Type B pancreatic cell (in vitro differentiated cells): ENCODE measurements at places on chromosomes 2 and 18.

GRCh38 chr18:57077005-57077765 lies 69.7 kb upstream of the BOD1L2 start:
- DNase-seq, result no peak

GRCh38 chr18:45084206-45084605 lies 403.5 kb downstream of the SETBP1 start:
- no peak for DNase-seq

GRCh38 chr2:62200291-62200841 lies 4.5 kb downstream of the B3GNT2 start:
- no peak for DNase-seq

DNA sequence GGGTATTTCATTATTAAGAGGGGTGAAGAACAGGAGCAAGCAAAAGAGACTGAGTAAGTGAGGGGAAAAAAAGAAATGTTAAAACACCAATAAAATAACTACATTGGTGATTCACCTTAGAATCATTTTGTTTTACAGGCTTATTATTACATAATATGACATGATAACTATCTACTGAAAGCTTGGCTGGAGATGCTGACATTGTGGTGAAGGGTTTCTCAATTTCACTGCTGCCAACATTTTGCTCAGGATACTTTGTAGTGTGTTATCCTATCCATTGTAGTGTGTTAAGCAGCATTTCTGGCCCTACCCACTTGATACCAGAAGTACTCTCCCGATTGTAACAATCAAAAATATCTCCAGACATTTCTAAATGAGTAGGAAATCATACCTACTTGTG lies 1564.6 kb upstream of the NXPH2 start:
- DNase-seq, result no peak

- DNase-seq, result no peak
These were observed 12.1 kb upstream of the ALLC start for GRCh38 chr2:3645745-3646389.

DNA sequence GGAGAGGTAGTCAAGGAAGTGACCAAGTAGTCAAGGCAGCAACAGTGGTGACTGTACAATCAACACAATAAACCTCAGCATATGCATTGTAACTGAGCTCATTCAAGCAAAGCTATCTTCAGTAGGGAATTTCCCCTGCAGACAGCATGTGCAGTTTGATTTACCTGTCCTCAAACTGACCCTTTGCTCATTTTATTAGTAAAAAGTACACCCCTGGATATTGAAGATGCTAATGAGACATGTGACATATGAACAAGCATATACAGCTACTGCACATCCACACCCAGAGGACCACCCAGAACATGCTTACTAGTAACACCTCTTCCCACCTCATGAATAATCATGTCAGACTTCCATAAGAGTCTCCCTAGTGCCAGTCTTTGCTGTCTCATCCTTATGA lies 15.4 kb downstream of the C2orf81 start:
- no peak for DNase-seq

DNA sequence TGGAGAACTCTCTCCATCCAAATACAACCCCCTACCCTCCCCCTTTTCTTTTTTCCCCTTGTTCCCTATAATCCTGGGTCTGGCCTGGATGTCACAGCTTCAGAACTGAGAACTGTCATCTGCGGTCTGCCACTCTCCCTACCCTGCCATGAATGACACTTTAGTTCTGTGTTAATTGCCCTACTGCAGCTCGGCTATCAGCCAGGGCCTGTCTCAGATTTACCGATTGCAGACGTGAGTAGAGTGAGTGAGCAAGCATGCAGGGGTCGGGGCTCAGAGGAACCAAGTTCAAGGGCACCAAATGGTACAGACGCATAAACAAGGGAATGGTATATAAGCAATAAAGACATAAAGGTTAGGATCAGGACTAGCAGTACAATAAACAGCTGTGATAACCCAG lies 967.8 kb downstream of the BCL11A start:
- DNase-seq, result no peak

- no peak for DNase-seq
These were observed 161.5 kb downstream of the NAPG start for GRCh38 chr18:10687161-10687925.

DNA sequence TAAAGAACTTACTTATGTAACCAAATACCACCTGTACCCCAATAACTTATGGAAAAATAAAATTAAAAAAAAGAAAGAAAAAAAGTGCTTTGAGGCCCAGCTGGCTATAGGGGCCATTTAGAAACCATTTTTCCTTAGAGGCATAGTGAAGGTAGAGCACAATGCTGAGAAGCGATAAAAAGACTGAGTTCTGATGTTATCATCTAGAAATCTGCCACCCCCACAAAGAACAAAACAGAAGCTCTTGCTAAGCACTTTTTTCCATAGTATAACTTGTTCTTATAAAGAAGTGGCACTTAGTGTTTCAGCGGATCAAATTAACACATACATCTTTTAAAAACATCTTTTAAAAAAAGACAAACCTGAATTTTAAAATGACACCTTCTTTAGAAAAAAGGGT lies 51.4 kb downstream of the ICOS start:
- DNase-seq, result no peak

DNA sequence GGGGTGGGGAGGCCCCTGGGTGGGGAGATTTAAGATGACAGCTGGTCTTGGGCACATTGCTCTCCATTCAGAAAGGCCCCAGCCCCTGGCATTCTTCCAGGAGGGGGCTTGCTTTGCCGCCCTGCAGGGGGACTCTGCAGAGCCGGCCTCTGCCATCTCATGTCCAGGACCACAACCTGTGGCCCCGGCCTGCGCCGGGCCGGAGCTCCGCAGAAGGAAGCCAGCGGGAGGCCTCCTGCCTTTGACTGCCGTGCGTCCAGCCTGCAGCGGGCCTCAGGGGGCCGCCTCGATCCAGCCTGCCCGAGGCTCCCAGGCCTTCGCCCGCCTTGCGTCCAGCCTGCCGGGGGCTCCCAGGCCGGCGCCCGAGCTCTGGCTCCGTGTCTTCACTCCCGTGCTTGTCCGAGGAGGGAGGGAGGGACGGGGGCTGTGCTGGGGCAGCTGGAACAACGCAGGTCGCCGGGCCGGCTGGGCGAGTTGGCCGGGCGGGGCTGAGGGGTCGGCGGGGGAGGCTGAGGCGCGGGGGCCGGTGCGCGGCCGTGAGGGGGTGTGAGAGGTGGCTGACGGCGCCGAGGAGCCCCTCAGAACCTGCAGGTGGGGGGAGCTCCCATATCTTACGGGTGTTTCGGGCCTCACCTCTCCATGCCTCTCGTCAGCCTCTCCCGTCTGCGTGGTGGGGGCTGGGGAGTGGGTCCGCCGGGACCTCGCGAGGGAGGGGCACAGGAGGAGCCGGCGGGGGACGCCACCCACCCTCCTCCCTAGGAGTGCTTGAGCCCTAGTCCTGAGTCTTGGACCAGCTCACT lies 20.4 kb downstream of the GPC1 start:
- DNase-seq, result no peak

DNA sequence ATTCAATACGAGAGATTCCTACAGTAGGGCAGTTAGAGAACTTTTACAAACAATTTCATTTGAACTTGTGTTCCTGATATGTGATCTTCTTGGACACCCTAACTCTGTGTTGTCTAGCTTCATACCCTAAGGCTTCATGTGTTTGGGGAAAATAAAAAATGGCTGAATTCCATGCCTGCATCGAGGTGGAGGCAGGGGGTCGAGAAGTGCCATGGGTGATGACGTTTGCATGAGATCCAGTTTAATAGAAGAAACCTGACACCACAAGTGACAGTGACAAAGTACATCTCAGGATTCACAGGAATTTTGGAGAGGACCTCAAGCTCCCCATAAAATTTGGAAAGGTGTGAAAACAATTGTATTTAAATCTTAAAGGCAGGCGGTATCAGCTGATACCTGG lies 169.2 kb upstream of the NABP1 start:
- DNase-seq, result no peak

GRCh38 chr18:80023173-80023572 lies 11.1 kb upstream of the RBFA start:
- DNase-seq, result no peak

- no peak for DNase-seq
These were observed 542.2 kb downstream of the XIRP2 start for GRCh38 chr2:167430447-167430846.
